ENCODE measurements at places on chromosomes 4 and X.

DNA sequence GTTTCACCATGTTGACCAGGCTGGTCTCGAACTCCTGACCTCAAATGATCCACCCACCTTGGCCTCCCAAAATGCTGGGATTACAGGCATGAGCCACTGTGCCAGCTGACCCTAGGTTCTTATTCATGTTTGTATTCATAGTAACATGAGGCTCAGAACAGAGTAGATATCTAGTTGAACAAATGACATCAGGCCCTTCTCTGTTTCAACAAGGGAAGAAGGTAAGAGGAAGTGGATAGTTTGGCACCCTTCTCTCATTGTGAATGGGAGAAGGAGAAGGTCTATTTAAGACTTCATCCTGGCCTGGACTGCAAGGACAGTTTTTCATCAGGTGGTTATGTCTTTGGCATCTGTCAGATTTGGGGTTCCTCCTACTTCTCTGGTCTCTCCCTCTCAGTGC, 13.8 kb downstream of the GJB1 start:
- no peak for DNase-seq

GRCh38 chr4:79013756-79014155, 74.5 kb upstream of the PAQR3 start:
- no peak for DNase-seq

DNA sequence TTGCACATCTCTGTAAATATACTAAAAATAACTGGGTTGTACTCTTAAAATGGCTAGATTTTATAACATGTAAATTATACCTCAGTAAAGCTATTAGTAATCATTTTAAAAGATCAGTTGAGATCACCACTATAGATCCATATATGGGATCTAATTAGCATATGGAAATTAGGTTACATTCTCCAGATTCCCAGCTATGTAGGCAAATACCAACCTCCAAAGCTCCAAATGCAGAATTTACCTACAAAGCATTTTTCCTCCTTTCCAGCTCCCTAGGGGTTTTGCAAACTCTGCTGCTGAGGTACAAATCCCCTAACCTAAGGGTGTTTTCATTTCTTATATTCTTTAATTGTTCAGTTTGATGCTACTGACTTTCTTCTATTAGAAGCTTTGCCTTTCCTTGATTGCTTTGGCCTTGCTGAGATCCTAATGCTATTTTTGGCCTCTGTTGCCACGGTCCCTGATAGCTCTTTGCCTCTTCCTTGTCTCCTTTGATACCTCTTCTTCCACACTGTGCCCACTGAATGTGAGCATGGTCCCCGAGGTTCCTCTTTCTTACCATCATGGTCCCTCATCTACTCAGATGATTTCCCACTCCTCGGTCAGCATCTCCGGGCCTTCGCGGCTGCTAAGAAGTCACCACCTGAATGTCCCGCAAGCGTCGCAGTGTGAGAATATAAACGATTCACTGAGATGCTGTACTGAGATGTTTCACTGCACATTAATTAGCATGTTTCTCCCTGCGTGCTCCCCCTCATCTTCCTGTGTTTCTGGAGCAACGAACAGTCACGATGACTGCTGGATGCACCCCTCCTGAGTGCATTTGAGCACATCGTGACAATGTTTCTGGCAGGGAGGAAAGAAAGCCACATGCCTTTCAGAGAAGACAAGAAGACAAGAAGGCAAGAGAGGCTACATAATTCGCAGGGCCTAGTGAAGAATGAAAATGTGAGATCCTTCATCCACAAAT, 23.8 kb downstream of the ENPP6 start:
- DNase-seq: no peak

GRCh38 chrX:8044947-8045346, 117.7 kb upstream of the PNPLA4 start:
- DNase-seq: no peak

GRCh38 chr4:168163106-168163505, 70.8 kb downstream of the ANXA10 start:
- DNase-seq: no peak

- no peak for DNase-seq
These were observed 838.2 kb downstream of the RAPGEF2 start for GRCh38 chr4:159941076-159941475.

GRCh38 chr4:89055157-89056080, 1.6 kb downstream of the FAM13A start:
- DNase-seq: no peak

DNA sequence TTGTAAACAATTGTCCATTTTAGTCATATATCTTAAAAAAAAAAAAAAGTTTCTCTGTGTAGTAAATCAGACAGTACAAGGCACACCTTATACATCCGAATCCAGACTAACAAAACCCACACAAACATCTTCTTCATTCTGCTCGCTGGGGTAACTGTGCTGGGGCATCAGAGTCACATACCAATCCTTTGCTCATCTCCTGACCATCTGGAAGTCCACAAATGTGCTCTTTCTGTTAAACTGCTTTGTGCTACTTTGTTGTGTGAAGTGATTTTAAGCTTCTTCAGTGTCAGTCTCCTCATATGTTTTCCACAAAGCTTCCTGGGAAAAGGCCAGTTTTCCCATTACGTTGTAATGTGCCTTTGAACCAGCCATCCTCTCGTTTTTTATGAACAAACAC, 86.2 kb upstream of the CBR4 start:
- DNase-seq: no peak

DNA sequence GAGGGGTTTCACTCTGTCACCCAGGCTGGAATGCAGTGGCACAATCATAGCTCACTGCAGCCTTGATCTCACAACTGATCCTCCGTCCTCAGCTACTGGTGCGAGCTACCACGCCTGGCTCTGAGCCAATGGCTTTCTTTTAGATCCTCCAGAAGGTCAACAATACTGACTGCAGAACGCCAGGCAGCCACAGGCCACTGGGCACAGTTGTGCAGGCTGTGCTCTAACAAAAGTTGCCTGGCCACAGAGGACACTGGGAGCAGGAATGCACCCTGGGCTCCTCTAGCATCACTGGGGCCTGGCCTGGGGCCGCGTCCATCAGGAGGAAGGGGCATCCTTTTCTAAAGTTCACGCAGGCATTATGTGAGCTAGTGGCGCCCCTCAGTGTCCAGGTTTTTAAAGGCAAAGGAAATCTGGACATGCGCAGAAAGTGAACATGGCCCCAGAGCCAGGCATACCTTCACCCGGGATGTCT, 14.9 kb upstream of the PORCN start:
- no peak for DNase-seq

DNA sequence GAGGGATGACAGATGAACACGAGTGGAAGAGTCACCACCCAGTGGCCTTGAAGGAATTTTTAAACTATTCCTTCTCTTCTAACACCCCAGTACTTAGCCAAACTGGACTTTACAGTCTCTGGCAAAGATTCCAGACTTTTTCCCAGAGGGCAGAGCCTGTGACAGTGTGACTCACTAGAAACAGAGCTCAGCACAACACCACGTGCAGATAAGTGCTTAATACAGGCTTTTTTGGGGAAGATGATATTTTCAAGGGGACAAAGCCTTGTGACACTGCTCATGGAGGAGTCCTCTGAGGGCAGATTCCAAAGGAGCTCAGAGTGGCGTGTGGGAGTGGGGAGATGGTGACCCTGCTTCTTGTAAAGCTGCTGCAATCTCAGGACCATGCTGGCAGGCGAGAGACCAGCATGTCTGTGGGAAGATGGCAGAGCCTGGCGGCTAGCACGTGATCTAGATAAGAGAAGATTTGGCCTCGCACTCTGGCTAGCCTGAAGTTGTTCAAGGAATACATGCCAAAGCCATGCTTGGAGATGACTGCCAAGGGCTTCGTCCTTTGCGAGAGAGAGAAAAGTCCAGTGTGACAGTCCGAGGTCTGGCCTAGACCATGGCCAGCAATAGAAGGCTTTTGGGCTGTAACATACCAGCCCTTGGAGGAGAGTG, 2.4 kb downstream of the RAB33A start:
- no peak for DNase-seq

DNA sequence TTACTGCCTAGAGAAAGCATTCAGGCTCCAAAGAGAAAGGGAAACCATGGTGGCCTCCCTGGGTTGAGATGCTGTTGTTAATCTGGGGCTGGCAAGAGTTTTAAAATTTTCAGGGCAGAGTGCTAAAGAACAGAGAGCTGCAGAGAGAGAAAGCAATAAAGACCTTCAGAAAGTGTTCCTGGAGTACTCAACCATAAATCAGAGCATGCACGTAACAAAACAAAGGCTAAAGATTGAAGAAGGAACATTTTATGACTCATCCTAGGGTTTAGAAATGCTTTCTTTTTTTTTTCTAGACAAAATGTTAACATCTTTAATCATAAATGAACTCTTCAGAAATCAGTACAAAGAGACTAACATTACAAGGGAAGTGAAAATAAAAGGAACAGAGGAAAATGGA, 562.3 kb upstream of the NDST4 start:
- no peak for DNase-seq

DNA sequence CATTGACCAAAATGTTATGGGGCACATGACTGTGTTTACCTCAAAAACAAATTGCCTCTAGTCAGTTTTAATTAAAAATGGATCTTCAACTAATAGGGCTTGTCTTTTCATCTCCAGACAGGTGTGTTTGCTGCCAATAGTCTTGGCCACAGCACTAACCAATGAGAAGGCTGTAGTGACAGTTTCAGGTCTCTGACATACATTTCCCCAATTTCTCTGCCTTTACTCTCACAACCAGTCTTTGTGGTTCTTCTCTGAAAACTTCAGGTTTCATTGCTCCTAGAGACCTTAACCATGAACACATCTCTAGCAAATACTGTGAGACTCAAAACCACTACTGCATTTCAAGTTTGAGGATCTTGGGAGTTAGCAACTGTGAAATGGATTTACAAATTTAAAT, 3.5 kb upstream of the EDNRA start:
- no peak for DNase-seq

- no peak for DNase-seq
These were observed 1.7 kb upstream of the MAGEH1 start for GRCh38 chrX:55450259-55450658.

DNA sequence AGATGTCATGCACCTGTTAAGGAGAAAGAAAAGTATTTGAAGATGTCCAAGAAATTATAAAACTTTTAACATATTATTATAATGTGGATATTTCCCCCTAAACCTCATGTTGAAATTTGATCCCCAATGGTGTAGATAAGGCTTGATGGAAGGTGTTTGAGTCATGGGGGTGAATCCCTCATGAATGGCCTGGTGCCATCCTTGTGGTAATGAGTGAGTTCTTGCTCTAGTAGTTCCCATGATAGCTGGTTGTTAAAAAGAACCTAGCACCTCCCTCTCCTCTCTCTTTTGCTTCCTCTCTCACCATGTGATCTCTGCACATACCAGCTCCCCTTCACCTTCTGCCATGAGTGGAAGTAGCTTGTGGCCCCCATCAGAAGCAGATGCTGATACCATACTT, 176.6 kb upstream of the NR3C2 start:
- DNase-seq: no peak

- DNase-seq: no peak
These were observed 788.4 kb upstream of the GALNTL6 start for GRCh38 chr4:171024720-171025303.

- no peak for DNase-seq
These were observed 378.0 kb upstream of the DMD start for GRCh38 chrX:33589316-33589715.

- DNase-seq: no peak
These were observed 1.7 kb upstream of the WDR1 start for GRCh38 chr4:10118048-10119004.

- no peak for DNase-seq
These were observed 1.5 kb downstream of the N4BP2 start for GRCh38 chr4:40058121-40058520.

- DNase-seq: no peak
These were observed 4.9 kb downstream of the CXCL2 start for GRCh38 chr4:74093981-74094623.

DNA sequence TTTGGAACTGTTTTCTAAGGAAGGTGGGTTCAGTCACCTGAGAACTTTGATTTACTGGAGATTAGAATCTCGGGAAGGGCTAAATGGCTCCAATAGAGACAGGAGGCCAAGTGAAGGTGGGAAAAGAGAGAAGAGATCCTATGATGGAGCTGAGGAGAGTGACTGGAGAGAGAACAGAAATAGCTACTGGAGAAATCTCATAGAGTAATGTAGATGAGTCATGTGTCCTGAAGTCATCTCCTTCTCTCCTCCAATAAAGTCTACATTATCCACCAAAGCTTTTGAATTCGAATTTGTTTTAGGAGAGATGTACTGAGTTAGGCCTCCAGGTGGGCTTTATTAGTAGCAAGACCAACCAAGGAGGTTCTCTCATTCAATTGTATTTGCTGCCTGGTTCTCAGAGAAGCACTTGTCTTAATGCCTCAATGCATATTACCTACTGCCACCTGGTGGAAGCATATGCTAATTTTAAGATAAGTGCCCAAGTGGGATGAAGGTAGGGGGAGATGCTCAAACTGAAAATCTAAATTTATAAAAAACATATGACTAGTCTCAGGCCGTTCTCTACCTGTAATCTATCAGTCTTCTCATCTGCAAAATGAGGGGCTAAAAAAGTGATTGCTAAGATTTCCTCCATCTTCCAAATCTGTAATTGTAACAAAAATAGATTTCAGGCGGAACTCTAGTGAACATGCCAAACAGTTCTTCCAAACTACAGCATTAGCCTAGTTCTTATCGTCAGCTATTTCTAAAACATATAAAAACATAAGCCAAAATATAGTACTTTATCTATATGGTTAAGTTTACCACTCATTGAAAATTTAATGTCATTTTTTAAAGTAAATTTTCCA, 24.4 kb downstream of the TXK start:
- DNase-seq: no peak

- no peak for DNase-seq
These were observed 408.3 kb downstream of the HNRNPD start for GRCh38 chr4:81965454-81965853.

DNA sequence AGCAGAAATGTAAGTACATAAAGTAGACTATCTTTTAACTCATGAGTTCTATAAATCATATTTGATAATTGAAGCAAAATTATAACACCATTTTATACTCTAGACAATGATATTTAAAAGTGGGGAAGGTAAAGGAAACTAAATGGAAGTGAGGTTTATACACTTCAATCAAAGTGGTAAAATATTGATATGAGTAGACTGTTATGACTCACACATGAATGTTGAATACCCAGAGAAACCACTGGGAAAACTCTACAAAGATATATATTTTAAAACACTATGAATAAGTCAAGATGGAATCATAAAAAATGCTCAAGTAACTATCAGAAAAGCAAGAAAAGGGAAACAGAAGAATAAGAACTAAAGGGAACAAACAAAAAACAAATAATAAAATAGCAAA, 8.4 kb downstream of the VSIG1 start:
- DNase-seq: no peak

- no peak for DNase-seq
These were observed 104.8 kb upstream of the ENPEP start for GRCh38 chr4:110371016-110371770.

DNA sequence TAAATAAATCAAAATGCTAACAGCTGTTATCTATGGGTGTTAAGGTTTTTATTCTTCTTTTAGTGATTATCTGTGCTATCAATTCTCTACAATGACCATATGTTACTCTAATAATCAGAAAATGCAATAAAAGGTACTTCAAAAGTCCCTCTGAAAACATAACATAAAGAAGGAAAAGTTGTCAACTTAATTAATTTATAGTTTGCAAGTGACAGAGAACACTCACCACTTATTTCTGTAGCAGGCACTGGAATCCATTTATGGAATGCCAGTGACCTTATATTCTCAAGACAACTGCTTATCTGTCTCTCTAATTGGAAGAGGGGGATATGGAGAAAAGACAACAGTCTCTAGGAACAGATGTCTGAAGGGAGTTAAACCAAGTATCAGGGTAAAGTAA, 25.6 kb upstream of the PLS3 start:
- DNase-seq: no peak

All from stimulated activated CD4-positive, alpha-beta T cell treated with anti-CD3 and anti-CD28 coated beads, Interleukin-4, amount 100 ng/mL, for 48 hours (primary cell).